Myocyte (in vitro differentiated cells): ENCODE measurements at places on chromosomes 16 and 17. TPM values are rescaled to one million over a fixed set of nuclear protein-coding genes. Genes with fewer than 3 reads are reported as not detected.

DNA sequence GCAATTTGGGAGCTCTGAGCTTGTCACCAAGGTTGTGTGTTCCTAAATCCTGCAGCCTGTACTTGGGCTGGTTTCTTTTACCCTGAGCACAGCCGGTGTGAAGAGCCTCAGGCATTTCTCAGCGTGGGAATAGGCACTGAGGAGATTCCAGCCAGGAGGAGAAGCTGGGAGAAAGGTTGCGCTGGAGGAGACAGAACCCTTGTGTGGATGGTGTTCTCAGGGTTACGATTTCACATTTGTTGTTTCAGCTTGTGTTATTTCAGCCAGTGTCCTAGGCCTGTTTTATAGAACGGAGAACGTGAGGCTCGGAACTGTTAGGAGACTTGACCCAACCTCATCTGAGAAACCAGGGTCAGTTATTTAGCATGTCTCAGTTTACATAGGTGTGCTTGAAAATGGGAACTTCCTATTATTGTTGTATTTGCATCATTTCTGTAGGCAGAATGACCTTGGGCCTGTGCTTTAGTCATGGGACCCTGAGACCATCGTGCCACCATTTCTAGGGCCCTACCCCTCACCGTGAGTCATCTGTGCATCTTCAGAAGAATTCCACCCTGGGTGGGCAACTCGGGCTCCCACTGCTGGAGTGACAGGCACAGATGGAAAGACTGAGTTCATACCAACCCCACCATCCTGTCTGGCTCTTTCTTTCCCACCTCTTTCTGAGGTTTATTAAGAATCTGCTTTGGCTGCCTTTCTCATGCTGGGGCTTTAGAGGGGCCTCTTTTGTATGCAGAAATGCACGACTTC, 134.9 kb downstream of the MSI2 start:
- DNase-seq: peak; percentile 85

- no peak for DNase-seq
Observed at GRCh38 chr16:35636480-35637230, 2177.2 kb downstream of the TP53TG3F start.

- DNase-seq: no peak
Observed at GRCh38 chr17:28482551-28483199, 9.2 kb downstream of the SLC13A2 start.

DNA sequence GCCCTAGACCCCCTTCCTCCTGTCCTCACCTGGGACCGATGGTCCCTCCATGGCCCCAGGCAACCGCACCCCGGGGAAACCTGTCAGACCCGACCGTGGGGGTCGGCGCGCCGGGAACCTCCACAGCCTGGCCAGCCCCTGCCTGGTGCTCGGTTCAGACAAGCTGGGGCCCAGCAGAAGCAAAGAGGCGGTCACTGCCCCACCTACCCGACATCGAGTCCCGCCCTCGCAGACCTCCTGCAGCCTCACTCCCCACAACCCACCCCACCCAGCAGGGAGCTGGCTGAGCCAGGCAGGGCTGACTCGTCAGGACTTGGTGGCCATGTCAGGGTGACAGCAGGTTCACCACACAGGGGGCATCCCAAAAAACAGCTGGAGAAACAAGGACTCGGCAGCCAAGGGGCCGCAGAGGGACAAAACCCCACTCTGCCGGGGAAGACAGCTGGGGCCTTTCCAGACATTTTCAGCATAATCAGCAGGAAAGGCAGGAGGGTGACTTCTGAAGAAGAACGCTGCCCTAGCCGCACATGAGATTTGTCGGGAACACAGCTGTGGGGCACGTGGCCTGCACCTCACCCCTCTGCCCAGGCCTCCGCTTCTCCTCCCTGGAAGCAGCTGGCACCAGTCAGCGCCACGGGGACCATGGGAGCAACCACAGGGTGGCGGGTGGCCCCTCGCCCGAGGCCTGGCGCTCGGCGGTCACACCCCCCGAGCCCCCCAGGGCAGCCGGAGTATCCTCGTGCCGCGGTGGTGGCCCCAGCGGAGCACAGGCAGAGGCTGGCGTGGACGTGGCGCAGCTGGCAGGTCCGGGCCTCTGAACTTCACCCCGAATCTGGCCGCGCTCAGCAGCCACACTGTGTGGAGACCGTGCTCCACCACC, 22.9 kb downstream of the GNPTG start:
- DNase-seq: peak; percentile 69

DNA sequence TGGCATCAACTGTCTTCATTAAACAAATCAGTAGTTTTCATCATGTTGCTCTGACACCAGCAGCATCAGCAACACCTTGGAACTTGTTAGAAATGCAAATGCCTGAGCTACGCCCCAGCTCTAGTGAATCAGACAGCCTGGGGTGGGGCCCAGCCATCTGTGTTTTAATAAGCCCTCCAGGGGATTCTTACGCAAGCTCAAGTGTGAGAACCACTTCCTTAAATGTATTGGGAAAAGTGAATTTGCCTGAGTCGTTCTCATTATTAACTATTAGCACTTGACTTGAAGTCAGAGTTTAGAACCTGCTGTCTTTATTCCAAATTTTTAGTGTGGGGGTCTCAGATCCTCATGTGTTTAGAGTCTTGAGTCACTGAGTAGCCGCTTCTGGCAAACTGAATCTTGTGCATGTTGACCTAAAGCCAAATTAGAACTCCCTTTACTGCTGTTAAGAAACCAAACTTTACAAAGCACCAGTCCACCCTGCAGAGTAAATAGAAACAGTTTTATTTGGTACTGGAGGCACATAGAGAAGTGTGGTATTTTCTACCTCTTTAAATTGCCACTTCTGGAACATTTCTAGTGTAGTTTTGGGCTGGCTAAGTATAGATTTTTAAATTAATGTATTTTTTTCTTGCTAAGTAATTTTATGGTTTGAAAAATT, 137.4 kb upstream of the COX10 start:
- DNase-seq: peak; percentile 89

DNA sequence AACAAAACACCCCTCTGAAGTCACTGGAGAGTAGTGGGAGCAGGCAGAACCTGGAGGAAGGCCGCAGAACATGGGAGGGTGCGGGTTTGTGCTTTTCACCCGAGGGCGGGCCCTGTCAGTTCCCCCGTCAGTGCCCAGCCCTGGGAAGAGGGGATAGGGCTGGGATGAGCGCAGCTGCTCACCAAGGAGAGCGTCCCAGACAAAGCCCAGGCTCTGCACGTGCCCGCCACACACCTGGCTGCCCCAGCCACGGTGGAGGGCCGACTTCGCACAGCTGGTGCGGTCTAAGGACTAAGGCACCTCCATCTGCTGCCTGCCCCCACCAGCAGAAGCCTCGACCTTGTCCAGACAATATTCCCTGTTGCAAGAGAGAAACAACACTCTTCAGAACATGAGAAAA, 39.5 kb downstream of the ZCCHC14 start:
- DNase-seq: no peak

DNA sequence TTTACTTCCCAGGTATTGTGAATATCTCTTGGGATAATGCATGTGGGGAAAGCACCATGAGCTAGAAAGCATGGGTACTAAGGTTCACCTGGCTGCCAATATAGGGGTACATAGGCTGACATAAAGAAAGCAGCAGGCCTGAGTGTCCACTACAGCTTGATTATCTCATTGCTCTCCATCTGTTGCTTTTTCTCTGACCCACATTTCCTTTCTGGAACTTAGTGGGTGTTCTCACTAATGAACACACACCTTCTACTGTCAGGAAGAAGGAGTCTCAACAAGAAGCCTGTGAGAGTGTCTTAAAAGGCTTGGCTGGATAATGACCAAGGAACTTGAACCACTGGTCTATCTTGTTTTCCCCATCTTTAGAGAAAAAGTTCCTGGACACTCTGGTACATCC, 62.5 kb downstream of the CA10 start:
- no peak for DNase-seq

DNA sequence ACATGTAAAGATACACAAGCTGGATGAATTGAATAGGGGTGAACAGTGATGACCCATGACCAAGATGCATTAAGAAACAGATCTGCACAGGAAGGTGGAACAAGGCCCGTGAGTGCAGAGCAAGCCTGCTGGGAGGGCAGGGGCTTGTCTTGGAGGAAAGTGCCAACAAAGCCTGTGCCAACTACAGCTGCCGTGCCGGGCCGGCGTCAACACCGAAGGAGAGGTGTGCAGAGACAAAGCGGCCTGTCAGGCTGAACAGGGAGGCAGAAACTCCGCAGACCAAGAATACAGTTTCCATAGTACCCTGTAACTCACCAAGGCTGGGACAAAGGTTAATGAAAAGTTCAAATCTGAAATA, 46.7 kb downstream of the ANKRD11 start:
- no peak for DNase-seq

DNA sequence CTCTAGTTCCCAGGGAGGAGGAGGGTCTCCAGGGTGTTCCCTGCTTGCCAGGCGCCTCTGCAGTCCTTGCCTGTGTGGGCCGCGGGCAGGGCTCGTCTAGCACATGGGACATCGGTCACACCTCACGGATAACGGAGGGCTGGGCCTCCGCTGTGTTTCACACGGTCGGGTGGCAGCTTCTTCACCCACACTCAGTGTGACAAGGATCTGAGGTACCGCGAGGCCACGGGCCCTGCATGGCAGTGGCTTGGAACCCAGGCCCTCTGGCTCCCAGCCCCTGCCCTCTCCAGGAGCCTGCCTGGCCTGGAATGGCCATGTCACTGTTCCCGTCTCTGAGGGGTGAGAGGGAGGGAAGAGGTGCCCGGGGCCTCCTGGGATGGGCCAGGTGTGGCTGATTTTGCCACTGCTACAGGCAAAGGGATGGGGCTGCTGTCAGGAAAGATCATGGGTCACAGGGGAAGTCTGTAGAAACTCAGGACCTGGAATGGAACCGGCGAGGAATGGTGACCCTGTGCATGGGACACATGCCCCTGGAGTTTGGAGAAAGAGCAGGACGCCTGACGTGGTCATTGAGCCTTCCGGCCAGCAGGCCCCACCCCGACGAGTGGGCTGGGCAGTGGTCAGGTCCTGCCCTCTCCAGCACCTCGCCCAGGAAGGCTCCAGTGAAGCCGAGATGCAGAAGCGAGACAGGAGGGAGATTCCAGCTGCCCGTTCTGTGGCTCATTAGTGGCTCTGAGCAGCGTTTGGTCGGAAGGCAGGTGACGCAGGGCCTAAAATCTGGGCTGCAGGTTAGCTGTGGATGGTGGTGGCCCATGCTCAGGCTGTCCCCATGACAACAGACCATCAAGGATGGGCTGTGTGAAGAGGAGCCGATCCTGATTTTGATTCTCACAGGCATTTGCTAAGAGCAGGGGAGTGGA, 76.5 kb upstream of the GSE1 start:
- DNase-seq: no peak

- DNase-seq: no peak
Observed at GRCh38 chr16:81639348-81639747, 139.7 kb upstream of the PLCG2 start.

DNA sequence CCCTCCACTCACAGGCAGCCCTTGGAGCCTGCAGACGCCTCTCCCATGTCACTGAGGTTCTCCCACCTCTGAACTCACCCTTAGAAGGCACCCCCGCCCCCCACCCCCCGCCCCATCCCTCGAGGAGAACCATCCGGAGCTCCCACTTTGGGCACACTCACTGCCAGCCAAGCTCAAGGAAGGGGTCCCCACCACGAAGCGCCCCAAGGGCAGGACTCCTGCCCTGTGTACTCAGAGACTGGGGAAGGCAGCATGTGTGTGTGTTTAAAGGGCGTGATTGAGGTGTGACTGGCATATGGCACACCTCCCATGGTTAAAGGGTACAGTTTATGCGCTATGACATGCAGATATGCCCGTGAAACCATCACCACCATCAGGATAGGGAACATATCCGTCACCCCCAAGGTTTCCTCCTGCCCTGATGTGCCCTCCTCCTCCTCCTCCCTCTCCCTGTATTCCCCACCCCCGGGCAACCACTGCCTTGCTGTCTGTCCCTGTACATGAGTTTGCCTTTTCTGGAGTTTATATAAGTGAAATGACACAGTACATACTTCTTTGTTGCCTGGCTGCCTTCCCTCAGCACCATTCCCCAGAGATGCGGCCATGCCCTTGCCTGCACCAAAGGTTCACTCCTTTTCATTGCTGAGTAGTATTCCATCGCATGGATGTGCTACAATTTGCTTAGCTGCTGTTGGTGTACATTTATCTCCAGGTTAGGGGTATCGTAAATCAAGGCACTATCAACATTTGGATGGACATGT, 14.0 kb upstream of the RBFOX3 start:
- DNase-seq: no peak

DNA sequence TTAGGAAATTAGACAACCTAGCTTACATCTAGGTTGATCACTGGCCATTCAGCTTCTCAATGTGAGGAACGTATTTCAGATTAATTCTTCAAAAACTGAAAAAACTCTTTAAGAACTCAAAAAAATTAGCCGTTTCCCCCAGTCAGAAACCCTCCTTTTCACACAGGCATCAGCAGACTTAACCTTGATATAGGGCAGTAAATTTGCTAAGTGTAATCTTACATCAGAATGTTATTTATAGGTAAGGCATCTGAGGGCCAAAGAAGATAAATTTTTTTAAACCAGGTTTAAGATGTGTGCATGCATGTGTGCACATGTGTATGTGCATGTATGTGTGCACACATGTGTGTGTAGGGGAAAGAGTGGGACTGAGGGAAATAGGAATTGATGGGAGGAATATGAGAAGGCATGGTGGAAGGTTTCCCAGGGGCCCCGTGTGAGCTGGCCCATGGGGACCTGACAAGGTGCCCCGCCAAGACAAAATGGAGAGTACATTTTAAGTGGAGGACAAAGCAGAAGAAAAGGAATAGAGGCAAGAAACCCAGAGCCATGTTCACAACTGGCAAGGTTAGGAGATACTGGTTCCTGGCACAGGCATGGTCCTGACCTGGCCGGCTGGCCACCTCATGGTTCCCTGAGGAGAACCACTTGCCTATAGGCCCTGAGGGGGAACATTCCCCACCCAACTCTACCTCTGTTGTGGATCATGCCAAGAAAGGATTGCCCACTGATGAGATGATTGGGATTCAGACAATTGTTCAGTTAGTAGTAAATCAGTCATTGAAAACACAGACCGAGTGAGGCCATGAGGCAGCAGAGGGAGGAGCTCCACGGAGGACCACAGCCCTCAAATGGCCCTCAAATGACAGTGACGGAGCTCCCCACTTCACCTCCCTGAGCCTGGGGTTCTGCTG, 33.0 kb downstream of the TEX2 start:
- no peak for DNase-seq

DNA sequence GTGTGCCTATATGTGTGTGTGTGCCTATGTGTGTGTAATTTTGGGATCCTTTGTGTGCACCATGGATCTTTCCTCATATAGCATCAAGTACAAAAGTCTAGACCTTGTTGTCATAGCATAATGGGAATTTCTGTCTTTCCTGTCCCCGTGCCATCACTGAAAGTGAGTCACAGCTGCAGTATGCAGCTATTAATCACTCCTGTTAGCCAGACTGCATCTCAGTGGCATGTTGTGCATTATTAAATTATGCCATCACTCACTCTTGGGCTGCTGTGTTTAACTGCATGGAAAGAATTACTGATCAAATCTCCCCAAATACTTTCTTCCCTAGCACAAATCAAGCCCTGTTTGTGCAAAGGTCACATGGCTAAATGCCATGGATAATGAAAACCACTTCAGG, 92.4 kb downstream of the CBLN1 start:
- DNase-seq: no peak

CACNG4 gene
- total RNA-seq: 0.05 TPM in 1 of 2 replicates, not detected in the other

RNF167 gene
- 40.1 and 53.3 TPM in 2 replicates for total RNA-seq

P2RX1 gene
- total RNA-seq: 0.21 and 1.6 TPM in 2 replicates

CHD9 gene
- total RNA-seq: 35.2 and 42.1 TPM in 2 replicates
